ENCODE measurements at places on chromosomes 11 and 22.

GRCh38 chr11:16611926-16612565 is 126.4 kb upstream of the C11orf58 start:
- DNase-seq: no peak

- DNase-seq: no peak
Observed at GRCh38 chr22:43821606-43822425, 9.7 kb upstream of the EFCAB6 start.

DNA sequence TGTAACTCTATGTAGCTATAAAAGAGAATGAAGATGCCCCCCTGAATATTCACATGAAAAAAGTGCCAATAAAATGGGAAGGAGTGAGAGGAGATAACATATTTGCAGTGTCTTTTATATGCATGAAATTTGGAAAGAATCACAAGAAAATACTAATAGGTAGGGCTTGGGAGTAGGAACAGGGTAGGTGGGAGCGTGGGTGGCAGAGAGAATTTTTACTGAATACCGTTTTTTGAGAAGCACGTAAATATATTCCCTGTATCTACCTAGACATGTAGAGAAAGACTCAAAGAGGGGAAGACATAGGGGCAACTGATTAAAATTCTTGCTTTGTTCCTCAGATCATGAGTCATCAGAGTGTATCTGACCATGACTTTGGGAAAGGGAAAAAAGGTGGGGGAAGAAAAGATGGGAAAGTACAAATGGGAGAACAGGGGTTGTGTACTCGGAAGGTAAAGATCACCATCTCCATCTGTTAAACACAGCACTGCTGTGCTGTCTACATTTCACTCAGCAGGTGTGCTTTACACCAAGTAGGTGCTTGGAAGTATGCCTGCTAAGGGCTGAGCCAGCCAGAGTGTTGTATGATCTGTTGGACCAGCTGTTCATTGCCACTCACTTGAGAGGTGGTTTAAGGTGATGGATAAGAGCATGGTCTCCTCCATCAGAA is 16.0 kb downstream of the PRR5L start:
- peak; percentile 17 for DNase-seq

GRCh38 chr11:45233804-45234170 is 52.4 kb downstream of the SYT13 start:
- DNase-seq: no peak

DNA sequence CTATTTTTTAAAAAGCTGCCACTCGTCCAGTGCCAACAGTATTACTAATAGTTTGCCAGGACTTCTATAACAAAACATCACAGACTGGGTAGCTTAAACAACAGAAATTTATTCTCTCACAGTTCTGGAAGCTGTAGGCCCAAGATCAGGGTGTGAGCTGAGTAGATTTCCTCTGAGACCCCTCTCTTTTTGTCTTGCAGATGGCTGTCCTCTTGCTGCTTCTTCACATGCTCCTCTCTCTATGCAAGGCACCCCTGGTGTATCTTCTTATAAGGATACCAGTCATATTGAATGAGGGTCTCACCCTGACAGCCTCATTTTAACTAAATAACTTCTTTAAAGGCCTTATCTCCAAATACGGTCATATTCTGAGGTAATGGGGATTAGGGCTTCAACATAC is 390.9 kb downstream of the DLG2 start:
- no peak for DNase-seq

- no peak for DNase-seq
Observed at GRCh38 chr11:2679011-2679676, 20.6 kb downstream of the KCNQ1OT1 start.

DNA sequence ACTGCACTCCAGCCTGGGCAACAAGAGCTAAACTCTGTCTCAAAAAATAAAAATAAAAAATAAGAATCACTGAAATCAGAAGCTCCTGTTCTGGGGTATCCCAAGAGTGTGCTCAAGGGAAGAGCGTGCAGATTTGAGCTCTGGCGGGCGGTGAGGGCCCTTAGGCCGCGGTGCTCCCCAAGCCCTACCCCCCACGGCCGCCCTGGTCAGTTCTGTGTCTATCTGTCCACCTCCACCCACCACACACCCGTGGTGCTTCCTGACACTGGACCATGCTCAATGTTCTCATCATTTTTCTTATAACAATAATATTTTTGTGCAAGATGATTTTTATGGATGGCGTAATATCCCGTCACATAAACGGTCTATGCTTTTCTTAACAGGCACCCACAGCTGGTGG is 71.1 kb downstream of the RTL6 start:
- DNase-seq: no peak

DNA sequence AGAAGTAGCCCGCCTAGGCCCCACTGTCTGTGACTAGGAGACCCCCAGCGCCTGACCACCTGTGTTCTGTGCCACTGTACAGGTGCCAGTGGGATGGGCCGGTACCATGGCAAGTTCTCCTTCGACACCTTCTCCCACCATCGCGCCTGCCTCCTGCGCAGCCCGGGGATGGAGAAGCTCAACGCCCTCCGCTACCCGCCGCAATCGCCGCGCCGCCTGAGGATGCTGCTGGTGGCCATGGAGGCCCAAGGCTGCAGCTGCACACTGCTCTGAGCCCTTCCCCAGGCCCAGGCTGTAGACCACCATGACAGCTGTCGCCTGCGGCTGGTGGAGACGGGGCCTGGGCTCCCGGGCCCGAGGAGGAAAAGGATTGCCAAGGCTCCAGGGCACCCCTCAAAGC is 2.8 kb upstream of the NDUFS8 start:
- no peak for DNase-seq

GRCh38 chr11:27120211-27120610 is 79.6 kb downstream of the BBOX1 start:
- DNase-seq: peak; percentile 43

DNA sequence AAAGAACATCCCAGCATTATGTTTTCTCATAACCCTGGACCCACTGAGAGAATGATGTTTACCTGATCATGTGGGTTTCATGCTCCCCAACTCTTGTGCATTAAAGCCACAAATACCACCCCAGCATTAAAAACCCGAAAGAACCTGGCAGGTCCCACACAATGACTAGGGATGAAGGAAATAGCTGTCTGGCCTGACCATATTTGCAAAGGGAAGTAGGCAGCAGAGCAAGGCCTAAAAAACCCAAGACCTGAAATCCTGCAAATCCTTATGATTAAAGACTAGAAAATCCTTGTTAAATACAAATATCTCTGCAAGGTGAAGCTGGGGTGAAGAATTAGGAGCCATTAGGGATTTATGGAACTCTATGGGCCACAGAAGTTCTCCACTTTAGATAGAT is 23.7 kb downstream of the PAK1 start:
- no peak for DNase-seq

DNA sequence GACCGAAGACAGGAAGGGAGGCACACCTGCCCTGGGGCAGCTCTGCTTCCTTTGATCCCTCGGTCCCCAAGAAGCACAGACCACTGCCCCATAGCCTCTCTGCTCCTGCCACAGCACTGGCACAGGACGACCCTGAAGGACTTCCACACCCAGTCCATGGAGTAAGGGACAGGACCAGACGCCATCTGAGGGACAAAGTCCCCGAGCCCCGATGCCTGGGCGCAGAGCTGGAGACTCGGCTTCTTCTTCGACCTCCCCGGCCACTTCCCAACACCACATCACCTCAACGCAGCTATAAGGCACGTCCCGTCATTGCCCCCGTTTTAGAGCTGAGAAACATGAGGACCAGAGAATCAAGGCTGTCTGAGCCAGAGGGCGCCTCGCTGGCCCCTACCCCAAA is 310.5 kb downstream of the BRD1 start:
- no peak for DNase-seq

DNA sequence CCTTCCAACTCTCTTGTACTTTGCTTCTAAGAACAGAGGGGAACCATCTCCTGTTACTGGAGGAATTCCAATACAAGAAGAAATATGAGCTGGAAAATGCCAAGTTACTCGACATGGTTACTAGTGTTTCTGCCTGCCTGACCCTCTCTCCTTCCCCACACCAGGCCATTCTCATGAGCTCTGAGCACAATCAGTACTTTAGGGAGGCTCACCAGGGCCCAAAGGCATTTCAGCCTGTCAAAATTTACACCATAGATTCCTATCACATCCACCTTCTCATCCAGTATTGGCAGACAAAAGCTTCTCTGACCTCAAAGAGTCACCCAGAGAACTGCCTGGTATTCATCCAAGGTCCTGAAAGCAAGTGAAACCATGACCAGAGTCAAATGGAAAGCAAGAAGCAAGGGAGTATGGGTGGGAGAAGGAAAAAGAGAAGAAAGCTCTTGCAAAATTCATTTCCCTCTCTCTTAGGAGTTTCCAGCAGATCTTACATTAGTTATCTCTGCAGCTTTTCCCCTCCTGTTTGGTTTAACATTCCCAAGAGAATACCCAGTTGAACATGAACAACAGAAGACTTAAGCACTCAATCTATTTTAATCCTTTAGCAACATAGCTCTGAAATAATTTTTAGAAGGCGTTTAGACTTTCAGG is 58.7 kb upstream of the NCAM1 start:
- no peak for DNase-seq

DNA sequence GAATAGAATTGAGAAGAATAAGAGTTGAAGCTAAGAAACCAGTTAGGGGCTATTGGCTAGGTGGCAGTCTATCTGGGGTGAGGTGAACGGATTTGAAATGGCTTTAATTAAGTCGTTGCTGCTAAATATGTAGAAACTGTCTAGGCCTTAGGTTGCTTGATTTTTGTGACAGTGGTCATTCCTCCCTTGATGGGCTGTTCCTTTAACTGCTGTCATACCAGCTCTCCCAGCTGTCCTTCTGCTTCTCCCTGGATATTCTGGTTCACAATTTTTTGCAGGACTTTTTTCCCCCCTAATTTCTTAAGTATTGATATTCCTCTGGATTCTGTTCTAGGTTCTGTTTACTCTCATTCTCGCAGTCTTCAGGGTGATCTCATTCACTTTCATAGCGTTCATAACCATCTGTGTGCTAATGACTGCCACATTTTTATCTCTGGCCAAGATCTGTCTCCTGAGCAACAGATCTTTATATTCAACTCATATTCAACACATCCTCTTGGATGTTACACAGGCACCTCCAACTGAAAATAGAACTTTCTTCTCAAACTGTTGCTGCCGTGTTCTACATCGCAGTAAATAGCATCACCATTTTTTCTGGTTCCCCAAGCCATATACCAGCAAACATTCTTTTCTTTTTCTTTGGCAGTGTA is 134.1 kb downstream of the UVRAG start:
- DNase-seq: peak; percentile 62

GRCh38 chr22:43819421-43819921 is 7.4 kb upstream of the EFCAB6 start:
- no peak for DNase-seq
